ENCODE measurements at places on chromosomes 7 and 10.

- no peak for DNase-seq
Measured at GRCh38 chr7:99035723-99036545, 108.0 kb downstream of the SMURF1 start.

DNA sequence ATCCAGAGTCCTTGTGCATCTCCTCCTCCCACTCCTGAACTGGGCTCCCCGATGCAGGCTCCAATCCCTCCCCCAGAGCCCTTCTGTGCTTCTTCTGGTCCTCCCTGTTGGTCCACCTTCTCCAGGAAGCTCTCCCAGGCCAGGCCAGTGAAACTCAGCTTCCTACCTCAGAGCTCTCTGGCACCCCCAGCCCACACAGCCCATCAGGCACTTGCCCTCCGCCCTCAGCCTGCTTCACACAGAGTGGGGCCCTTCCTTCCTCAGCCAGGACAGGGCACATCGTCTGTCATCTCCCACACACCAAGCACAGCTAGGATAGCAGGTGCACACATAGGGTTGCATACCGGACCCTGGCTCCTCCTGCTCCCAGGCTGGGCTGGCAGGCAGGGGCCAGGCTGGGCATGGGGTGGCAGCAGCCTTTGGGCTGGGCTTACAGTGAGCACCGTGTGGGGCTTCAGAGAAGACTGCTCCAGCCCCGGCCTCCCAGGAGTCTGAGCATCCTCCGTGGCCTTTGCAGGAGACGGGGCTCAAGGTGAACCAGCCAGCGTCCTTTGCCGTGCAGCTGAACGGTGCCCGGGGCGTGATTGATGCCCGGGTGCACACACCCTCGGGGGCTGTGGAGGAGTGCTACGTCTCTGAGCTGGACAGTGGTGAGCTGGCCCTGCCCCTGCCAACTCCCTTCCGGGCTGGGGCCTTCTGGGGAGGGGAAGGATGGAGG is 6.5 kb upstream of the ATP6V1F start:
- no peak for DNase-seq

- no peak for DNase-seq
Measured at GRCh38 chr7:95398155-95398940, 2.2 kb upstream of the PON3 start.

- no peak for DNase-seq
Measured at GRCh38 chr10:93062514-93063143, 2.0 kb downstream of the CYP26C1 start.

DNA sequence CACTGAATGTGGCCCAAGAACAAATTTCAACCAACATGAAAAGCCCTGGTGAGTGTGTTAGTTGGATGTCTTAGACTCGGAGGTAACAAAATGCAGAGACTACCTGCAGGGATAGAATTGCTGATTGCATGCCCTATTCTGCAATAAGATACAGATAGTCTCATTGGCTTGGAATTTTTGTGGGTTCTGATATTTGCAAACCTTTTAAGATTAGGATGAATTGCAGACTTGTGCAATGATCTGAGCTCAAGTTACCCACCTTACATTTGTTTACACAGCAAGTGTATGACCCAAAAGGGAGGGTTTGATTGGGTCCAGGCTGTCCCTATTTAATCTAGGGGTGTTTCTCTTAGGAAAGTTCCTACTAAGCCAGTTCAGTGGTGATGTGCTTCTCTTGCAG is 45.4 kb downstream of the GPR37 start:
- DNase-seq, result no peak

DNA sequence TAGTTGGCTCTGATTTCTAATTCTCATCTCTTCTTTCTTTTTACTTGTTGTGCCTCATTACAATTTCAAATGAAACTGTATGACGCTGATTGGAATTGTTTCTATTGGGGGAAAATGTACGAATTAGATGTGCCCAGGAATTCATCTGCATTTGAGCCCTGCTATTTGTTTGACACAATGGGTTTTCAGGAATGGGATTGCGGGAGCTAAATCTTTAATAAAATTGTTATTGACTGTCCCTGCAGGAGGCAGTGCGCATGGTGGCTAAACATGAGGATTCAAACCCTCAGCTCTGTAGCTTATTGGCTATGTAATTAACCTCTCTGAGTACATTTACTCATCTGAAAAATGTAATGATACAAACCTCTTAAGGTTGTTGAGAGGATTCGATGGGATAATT is 181.6 kb downstream of the NXPH1 start:
- no peak for DNase-seq

GRCh38 chr10:117266400-117266799 is 25.5 kb downstream of the SLC18A2 start:
- no peak for DNase-seq

All from C1 segment of cervical spinal cord (tissue), 14 donors.